ENCODE measurements at places on chromosomes 1 and 21.

- no peak for DNase-seq
Measured at GRCh38 chr1:5995871-5996630, 3.8 kb upstream of the NPHP4 start.

DNA sequence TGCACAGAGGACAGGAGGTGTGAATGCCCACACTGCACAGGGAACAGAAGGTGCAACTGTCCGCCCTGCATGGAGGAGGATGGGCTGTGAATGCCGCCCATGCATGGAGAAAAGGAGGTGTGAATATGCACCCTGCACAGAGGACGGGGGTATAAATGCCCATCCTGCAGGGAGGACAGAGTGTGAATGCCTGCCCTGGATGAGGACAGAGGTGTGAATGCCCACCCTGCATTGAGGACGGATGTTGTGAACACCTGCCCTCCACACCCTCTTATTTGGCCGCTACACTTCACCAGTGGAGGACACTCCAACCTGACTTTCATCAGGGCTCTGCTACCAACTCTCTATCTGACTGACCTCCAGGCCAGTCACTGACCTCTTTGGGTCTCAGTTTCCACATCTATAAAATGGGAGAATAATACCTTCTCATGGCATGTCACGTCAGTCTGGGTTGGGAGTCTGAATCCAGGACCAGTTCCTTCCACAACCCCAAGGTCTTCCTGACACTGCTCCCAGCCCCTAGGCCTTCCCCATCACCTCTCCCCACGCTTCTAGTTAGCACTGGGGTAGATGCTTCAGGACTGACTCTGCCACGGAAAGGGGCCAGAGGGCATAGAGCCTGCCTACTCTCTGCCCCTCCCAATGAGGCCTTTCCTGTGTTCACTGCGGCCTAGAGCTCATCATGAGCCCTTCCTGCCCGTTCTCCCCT lies 28.4 kb downstream of the ZBTB17 start:
- DNase-seq = no peak

DNA sequence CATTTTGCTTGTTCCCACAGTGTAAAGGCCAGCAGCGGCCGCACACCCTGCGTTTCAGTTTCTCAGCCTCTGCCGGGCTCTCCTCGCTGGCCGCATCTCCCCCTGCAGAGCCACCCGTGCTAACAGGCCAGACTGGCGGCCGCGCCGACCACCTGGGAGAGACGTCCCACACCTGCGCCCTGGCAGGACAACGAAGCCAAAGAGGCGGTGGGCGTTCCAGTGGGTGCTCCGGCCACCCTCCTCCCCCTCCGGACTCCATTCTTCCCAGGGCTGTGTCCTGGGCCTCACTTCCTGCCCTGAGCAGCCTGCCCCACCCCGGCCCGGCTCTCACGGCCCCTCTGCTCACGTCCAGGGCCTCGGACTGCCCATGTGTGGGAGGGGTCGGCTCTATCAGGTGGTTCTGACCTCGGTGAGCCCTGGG lies 31.9 kb upstream of the SLC19A1 start:
- no peak for DNase-seq

- no peak for DNase-seq
Measured at GRCh38 chr1:43229826-43230780, 39.7 kb upstream of the TMEM125 start.

DNA sequence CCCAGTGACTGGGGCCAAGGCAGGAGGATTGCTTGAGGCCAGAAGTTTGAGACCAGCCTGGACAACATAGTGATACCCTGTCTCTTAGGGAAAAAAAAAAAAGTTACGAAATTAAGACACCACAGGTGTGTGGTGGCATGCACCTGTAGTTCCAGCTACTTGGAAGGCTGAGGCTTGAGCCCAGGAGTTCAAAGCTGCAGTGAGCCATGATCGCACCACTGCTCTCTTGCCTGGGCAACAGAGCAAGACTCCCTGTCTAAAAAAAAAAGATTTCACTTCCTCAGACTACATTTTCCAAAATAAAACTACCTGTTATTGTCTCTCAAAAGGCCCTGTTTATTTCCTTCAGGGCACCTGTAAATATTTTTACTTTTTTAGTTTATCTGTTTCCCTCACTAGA lies 4.7 kb upstream of the STK40 start:
- DNase-seq = no peak

DNA sequence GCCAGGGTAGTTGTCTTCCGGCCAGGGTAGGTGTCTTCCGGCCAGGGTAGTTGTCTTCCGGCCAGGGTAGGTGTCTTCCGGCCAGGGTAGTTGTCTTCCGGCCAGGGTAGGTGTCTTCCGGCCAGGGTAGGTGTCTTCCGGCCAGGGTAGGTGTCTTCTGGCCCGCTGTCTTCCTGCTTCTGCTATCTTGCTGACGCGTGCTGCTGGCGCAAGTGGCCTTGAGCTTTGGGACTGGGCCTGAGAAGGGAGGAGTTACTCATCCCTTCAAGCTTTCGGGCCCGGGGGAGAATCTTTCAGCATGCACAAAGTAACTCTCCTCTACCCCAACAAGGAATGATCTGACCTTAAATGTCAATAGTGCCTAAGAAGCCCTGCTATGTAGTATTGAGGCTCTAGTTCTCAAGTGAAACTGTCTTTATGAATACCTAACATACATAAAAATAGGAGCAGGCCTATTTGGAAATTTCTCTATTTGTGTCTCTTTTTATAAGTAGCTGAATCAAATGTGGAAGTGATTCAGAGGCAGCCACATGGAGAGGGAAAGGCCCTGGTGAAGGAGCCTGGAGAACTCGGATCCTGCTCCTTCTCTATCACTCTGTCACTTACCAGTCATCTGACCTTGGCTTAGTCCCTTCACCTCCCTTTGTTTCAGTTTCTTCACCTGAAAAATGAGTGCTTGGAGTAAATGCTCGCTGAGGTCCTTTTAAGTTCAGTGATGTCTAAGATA lies 65.6 kb downstream of the RGL1 start:
- peak; percentile 58 for DNase-seq

- DNase-seq = no peak
Measured at GRCh38 chr1:55699228-55699627, 484.1 kb upstream of the USP24 start.

DNA sequence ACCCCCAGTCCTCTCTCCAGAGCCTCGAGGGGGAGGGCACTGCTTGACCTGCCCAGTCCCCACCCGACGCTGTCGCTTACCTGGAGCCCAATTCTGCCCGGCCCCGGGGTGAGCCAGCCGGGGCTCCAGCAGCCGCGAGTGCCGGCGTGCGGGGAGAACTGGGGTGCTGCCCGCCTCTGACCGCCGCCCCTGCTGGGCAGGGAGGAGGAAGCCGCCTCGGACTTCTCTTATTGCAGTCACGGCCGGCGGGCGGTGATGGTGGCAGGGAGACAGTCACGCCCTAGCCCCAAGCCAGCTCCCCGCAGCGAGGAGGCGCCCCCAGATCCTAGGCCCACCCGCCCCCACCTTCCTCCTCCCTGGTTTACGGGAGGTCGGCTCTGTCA lies at the start of gene FGR:
Gene FGR (minus strand): TSS at position 201 of the 383 bp plus-strand sequence. CDS start 11,269 bp downstream, outside the sequence.
- DNase-seq = no peak

DNA sequence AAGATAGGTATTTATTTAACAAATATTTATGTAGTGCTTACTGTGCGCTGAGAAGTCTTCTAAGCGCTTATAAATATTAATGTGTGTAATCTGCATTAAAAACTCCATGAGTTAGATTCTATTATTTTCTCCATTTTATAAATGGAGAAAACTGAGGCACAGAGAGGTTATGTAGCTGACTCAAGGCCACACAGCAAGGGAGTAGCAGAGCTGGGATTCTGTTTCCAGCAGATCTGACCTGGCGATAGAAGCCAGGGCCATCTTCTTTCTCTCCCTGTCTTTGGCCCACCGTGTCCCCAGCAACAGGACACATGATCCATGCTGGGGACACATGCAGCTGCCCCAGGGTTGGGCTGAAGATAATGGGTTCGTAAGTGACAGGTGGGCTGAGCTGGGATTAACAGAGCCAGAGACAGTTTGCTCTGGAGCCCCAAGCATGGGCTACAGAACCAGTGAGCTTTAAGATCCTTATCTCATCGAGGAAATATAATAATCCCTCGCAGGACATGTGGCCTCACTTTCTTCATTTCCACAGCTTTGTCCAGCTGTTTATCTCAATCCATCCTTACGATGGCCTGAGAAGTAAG lies 30.3 kb downstream of the IGSF21 start:
- no peak for DNase-seq

DNA sequence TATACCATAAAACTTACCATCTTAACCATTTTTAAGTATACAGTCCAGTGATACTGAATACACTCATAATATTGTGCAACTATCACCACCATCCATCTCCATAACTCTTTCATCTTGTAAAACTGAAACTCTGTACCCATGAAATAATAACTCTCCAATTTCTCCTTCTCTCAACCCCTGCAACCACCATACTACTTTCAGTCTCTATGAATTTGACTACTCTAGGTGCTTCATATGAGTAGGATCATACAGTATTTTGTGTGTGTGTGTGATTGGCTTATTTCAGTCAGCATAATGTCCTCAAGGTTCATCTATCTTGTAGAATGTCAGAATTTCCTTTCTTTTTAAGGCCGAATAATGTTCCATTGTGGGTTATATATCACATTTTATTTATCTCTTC lies 17.7 kb downstream of the NPHS2 start:
- DNase-seq = no peak

DNA sequence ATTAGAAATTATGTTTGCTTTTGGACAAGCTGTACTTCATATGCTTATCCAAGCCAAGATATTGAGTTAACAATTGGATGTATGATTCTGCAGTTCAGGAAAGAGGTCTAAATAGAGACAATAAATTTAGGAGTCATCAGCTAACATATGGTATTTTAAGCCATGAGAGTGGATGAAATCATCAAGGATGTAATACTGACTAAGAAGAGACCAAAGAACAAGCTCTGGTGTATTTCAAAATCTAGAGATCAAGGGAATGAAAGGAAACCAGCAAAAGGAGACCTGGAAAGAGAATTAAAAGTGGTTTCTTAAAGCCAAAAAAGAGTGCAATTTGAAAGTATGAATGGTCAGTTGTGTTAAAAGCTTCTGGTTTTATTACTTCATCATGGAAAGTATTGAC lies 183.6 kb upstream of the BEND5 start:
- DNase-seq = no peak

Measured in AG20443 (cell line).